Femur (tissue), 1 donor: ENCODE measurements at places on chromosomes 4 and X.
A peak's percentile ranks its signal among the peaks of the same experiment; 100 is the strongest.

DNA sequence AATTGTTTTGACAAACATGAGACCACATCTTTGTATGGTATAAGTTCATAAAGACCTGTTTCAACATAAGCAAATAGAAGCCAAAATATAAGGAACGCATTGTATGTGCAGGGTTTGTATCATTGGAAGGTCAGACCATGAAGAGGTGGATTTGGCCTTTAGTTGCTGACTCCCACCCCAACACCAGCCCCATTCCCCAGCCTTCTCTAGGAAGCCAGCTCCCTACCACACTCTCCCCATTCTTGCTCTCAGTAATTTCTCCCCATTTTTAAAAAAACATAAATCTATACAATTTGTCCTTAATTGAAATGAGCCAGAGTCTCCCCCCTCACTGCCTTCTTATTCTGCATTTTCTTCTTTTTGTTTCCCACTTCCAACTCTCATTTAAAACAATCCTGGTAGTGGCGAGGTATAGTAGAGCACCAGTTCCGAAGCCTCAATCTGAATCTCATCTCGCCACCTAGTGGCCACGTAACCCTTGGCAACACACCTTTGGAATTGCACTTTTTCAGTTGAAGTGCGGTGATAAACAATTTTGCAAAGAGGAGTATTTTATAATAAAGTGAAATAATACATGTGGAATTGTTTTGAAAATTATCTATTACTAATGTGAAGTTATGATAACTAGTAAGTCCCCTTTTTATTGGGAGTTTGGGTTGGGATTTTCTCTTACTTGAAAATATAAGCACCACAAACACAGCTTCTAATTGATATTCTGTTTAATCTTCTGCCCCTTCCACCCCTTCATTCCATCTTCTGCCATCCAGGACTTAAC is 126.6 kb downstream of the ASB9 start:
- DNase-seq, result peak; percentile 36

DNA sequence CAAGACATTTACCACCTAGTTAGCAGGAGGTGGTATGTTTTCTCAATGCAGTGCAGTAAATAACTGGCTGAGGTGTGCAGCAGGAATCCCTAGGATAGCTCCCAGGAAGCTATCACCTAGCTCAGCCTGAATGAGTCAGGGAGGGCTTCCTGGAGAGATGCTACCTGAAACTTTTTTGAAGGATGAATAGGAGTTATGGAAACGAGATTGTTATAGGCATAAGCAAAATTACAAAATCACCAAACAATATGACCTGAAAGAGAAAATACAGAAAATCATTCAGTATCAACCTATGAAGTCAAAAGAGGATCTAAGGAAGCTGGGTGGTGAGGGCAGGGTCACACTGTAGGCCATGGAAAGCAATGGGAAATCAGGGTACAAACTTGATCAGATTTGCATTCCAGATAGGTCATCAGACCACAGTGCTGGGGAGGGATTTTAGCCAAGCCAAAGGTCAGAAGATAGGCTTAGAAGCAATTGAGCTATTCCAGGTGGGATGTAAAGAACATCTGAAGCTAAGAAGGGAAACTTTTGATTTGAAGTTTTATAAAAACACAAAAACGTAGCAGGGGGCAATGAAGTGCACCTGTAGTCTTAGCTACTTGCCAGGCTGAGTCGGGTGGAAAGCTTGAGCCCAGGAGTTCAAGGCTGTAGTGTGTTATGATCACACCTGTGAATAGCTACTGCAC is 11.3 kb downstream of the AREG start:
- no peak for DNase-seq

DNA sequence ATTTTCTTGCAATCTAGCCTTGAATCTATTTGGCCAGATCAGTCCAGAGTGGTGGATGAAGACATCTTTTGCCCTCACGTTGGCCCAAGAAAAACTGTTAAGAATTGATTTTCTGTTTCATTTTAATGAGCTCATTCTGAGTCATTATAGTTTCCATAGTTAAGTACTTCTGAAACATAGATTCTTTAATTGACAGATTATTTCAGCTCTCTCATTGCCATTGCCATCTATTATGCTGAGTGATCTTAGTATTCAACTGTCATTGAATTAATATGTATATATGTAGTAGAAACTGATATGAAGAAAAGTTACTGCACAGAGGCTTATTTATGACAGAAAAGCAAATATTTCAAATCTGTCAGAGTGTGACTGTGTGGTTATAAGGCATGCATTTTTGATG is 45.5 kb upstream of the PPP1R2C start:
- DNase-seq, result no peak

DNA sequence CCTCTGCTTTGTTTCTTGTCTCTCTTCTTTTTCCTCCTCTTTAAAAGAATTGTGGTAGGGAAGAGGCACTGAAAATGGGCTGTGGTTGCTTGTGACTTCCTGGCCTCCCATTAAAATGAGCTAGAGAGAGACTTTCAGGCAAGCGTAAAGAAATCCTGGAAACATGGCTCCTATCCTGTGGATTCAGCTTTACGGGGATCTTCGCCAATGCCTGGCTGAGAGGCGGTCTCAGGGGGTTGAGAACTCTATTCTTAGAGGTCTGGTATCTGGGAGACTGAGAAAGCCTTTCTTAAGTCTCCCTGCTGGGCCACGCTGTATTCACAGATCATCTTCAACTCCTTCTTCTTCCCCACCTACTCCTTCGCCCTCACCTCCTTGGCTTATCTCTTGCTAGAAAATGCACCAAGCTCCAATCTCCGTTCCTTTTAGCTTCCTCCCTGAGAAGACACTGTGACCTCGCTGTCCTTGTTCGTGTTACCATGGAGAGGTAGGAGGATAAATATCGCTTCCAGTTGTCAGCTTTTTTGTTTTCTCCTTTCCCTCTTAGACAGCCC is 542 bp upstream of the KLF8 start:
- peak; percentile 16 for DNase-seq

DNA sequence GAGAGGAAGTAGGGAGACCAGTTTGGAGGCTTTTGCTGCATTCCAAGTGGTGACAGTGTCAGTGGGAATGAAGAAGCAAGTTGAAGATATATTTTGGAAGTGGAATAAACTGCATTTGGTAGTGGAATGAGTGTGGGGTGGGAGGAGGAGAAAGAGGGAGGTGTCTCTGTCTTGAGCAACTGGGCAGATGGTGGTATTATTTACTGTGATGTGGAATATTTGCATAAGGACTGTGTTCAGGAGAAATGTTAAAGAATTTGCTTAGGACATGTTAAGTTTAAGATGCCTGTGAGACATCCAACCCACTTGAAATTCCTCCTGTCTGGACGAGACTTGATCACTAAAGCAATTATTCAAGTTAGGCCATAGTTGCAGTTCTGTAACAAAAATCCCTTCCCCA is 448.9 kb upstream of the AMOT start:
- DNase-seq, result no peak

GRCh38 chr4:55545641-55546505 is 836 bp downstream of the CLOCK start:
- peak; percentile 89 for DNase-seq
